ENCODE measurements at places on chromosomes 5 and 9. TPM values are rescaled to one million over a fixed set of nuclear protein-coding genes. Genes with fewer than 3 reads are reported as not detected.

GRCh38 chr5:123976379-123977033, 464.5 kb downstream of the CSNK1G3 start:
- DNase-seq: no peak
- no peaks in the 10 kb centered on the region for H3K4me1 ChIP-seq
- no peaks in the 10 kb centered on the region for H3K36me3 ChIP-seq
- H3K27ac ChIP-seq: no peak overlapping the region

- H3K27me3 ChIP-seq: no peaks in the 10 kb centered on the region
- H3K27ac ChIP-seq: no peak overlapping the region
- no peak overlapping the region for H3K4me3 ChIP-seq
- H3K4me1 ChIP-seq: peaks cover 6% of the 10 kb centered on the region
Observed at GRCh38 chr5:64502196-64502595, 3.6 kb upstream of the RGS7BP start.

DNA sequence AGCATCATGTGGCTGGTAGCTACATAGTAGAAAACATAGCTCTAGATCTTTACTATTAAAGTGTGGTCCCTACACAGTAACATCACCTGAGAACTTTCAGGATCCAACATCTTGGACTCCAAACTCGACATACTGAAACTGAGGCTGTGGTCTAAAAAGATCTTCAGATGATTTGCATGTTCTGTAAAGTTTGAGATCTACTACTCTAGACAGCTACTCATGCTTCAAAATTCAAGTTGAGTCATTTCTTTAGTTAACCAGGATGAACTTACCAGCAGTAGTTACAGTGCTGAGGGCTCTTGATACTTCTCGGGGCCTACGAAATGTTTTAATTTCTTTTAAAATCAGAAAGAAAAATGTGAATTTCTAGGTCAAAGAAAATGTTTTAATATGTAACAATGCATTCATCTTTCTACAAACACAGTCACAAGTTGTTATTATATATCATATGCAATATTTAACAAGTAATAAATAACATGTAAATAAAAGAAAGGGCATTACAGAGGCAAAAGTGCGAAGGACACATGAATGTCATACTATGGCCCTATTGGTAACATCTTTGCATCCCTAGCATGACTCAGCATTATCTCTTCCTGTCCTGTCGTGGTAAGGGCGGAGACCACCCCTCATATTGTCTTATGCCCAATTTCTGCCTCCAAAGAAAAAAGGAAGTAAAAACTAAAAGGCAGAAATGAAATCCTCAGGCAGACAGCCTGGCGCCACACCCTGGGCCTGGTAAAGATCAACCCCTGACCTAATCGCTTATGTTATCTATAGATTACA, 563.9 kb upstream of the TLE4 start:
- DNase-seq: no peak
- H3K27me3 ChIP-seq: no peaks in the 10 kb centered on the region
- no peak overlapping the region for H3K27ac ChIP-seq
- no peaks in the 10 kb centered on the region for H3K4me1 ChIP-seq

GRCh38 chr9:134787601-134788531, 92.7 kb upstream of the FCN2 start:
- peaks cover 8% of the 10 kb centered on the region for H3K4me1 ChIP-seq
- H3K4me3 ChIP-seq: no peak overlapping the region
- no peaks in the 10 kb centered on the region for H3K36me3 ChIP-seq
- no peaks in the 10 kb centered on the region for H3K27me3 ChIP-seq

DNA sequence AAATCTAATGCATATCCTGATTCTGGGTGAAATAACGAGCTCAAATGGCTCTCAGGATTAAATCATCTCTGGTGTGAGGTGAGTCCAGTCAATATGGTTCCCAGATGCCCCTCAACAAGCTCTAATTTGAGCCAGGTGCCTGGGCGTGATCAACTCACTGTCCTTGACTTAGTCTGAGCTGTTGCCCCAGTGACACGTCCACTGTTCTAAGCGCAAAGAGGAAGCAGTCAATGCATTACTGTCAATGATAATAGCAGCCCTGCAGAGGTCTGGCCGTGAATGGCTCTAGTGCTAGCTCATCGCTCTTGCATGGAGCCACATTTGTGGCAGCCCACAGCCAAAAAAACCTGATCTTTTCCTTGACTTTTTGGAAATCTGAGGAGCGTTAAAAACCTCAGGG, 128.6 kb upstream of the EFNA5 start:
- H3K27ac ChIP-seq: no peak overlapping the region
- DNase-seq: no peak
- no peaks in the 10 kb centered on the region for H3K36me3 ChIP-seq
- no peaks in the 10 kb centered on the region for H3K4me1 ChIP-seq
- no peaks in the 10 kb centered on the region for H3K27me3 ChIP-seq

DNA sequence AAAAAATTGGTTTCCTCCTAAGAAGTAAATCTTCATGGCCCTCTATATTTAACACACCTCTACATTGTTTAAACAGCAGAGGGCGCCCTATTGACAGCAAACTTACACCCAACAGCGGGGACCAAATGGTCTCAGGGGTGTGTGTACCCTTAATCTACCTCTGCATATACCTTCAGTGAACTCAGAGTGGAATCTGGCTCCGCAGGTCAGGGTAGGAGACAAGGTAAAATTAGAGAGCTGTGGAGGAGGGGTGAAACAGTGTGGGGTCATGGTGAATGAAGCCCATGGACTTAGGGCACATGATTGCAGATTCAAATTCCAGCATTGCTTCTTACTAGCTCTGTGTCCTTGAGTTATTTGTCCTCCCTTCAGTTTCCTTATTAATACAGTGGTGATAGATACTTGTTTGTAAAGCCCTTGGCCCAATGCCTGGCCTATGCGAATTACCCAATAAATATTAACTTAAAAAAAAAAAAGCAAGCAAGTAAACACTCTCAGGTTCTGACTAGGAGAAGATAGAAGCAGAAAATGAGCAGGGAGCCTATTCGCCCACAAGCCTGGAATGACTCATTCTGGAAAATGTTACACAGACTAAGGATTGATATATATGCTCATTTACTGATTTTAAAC, 122.9 kb downstream of the CAVIN4 start:
- H3K4me3 ChIP-seq: no peak overlapping the region
- no peaks in the 10 kb centered on the region for H3K36me3 ChIP-seq
- H3K27me3 ChIP-seq: no peaks in the 10 kb centered on the region
- no peak for DNase-seq

DNA sequence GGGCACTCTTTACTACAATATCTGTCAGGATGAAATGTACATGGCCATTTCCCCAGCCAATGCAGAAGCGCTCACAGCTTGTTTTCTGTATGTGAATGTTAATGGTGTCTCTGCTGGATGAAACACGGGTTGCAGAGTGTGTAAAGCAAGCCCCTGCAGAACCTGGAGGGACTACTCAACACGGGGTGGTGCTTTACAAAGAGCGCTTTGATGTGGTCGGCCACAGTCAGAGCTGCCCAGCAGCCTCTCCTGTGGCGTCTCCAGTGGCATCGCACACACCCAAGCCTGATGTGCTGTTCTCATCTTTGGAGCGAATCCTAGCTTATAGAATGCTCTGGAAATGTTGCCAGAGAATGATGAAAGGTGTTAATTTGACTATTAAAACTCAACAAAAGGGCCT, 162.7 kb upstream of the NFIL3 start:
- no peaks in the 10 kb centered on the region for H3K36me3 ChIP-seq
- no peaks in the 10 kb centered on the region for H3K27me3 ChIP-seq

- H3K27ac ChIP-seq: peak overlapping the region; percentile 21
- no peaks in the 10 kb centered on the region for H3K4me1 ChIP-seq
- H3K27me3 ChIP-seq: no peaks in the 10 kb centered on the region
- DNase-seq: no peak
- no peaks in the 10 kb centered on the region for H3K36me3 ChIP-seq
- H3K4me3 ChIP-seq: no peak overlapping the region
Observed at GRCh38 chr5:103260951-103261350, 2.4 kb downstream of the MACIR start.

GRCh38 chr9:127970401-127971313, 10.1 kb downstream of the EEIG1 start:
- no peak overlapping the region for H3K4me3 ChIP-seq
- H3K27ac ChIP-seq: no peak overlapping the region
- peaks cover 4% of the 10 kb centered on the region for H3K36me3 ChIP-seq
- DNase-seq: peak; percentile 24

DNA sequence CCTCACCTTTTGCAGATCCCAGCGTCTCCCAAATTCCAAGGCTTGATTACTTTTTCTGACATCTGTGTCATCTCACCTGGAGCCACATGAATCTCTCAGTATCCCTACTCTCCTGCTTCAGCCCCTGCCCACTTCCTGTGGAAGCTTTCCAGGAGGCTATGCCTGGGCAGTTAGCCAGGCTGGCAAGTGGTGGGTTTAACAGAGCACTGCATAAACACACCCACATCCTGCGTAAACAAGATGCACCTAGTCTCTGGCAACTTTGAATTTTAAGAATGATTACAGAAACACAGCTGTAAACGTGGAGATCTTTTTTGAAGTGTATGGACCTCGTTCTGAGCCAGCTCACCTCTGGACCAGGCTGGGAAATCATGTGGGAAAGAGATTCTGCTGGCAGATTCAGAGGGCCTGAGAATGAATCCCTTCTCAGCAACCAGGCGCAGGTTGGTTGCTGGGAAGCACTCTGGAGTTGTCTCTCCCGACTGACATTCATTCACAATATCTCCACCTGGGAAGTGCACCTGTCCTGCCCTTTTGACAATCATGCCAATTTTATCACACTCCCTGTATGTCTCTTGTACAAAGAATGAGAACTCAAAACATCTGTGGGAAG, 55.7 kb upstream of the FANCC start:
- no peaks in the 10 kb centered on the region for H3K27me3 ChIP-seq
- H3K4me3 ChIP-seq: no peak overlapping the region
- no peak for DNase-seq
- no peaks in the 10 kb centered on the region for H3K36me3 ChIP-seq
- no peak overlapping the region for H3K27ac ChIP-seq

DNA sequence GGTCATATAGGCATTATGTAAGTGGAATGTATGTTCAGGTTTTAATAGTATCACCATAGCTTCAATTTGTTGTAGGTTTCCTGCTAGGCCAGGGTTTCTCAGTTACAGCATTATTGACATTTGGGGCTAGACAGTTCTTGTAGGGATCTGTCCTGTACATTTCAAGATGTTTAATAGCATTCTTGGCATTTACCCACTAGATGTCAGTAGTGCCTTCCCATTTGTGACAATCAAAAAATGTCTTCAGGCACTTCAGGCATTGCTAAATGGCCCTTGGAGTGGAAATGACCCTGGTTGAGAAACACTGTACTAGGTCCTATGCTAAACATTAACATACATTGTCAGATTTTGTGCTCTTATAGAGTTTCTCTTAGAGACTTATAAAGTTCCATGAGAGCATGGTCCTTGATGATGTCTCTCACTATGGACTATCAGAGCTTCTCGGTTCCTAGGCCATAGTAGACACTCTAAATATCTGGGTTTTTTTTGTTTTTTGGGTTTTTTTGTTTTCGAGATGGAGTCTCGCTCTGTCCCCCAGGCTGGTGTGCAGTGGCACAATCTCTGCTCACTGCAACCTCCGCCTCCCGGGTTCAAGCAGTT, 1.4 kb downstream of the KIF20A start:
- H3K27me3 ChIP-seq: no peaks in the 10 kb centered on the region
- H3K4me1 ChIP-seq: peaks cover 14% of the 10 kb centered on the region
- no peak for DNase-seq
- no peak overlapping the region for H3K27ac ChIP-seq
- H3K36me3 ChIP-seq: peaks cover 32% of the 10 kb centered on the region

DNA sequence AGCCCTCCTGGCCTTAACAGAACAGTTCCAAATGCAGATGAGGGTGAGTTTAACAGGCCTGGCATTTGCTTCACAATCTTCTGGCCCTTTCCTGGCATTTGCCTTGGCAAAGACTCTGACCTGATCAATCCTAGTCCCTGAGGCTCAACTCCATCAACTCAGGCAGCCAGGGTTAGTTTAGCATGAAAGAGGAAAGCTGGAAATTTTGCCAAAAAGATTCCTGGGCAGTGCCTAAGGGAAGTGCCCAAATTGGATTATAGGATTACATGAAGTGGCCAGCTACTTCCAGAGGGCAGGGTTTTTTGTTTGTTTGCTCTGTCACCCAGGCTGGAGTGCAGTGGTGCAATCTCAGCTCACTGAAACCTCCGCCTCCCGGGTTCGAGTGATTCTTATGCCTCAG, 36.8 kb downstream of the PCDHAC2 start:
- H3K27me3 ChIP-seq: peaks cover 12% of the 10 kb centered on the region
- no peak overlapping the region for H3K27ac ChIP-seq
- DNase-seq: no peak
- H3K4me3 ChIP-seq: no peak overlapping the region
- peaks cover 7% of the 10 kb centered on the region for H3K4me1 ChIP-seq

- H3K27ac ChIP-seq: no peak overlapping the region
- H3K4me1 ChIP-seq: peaks cover 19% of the 10 kb centered on the region
- no peaks in the 10 kb centered on the region for H3K27me3 ChIP-seq
- no peaks in the 10 kb centered on the region for H3K36me3 ChIP-seq
- no peak for DNase-seq
Observed at GRCh38 chr5:158816011-158816696, 283.6 kb downstream of the EBF1 start.

GRCh38 chr5:74621492-74621891, 19.0 kb downstream of the ENC1 start:
- H3K27me3 ChIP-seq: no peaks in the 10 kb centered on the region
- H3K27ac ChIP-seq: no peak overlapping the region
- no peaks in the 10 kb centered on the region for H3K4me1 ChIP-seq
- no peaks in the 10 kb centered on the region for H3K36me3 ChIP-seq

- no peaks in the 10 kb centered on the region for H3K27me3 ChIP-seq
- H3K4me1 ChIP-seq: no peaks in the 10 kb centered on the region
- H3K27ac ChIP-seq: no peak overlapping the region
- DNase-seq: no peak
- no peak overlapping the region for H3K4me3 ChIP-seq
Observed at GRCh38 chr9:80922544-80922943, 766.8 kb downstream of the TLE1 start.

- no peak for DNase-seq
- H3K27me3 ChIP-seq: no peaks in the 10 kb centered on the region
- no peak overlapping the region for H3K27ac ChIP-seq
- no peak overlapping the region for H3K4me3 ChIP-seq
- no peaks in the 10 kb centered on the region for H3K4me1 ChIP-seq
Observed at GRCh38 chr9:8724284-8725018, 924.9 kb upstream of the DMAC1 start.

GRCh38 chr5:41925555-41925951, 472 bp downstream of the FBXO4 start:
- DNase-seq: peak; percentile 31
- H3K27me3 ChIP-seq: no peaks in the 10 kb centered on the region
- H3K4me3 ChIP-seq: peak overlapping the region; percentile 78
- peaks cover 24% of the 10 kb centered on the region for H3K36me3 ChIP-seq

GRCh38 chr5:77637998-77638762, at the start of gene OTP:
OTP (minus strand) TSS chr5:77638713; CDS start chr5:77638549, 164 bp downstream.
- no peaks in the 10 kb centered on the region for H3K4me1 ChIP-seq
- H3K4me3 ChIP-seq: no peak within 1 kb of the TSS
- no peaks in the 10 kb centered on the region for H3K36me3 ChIP-seq
- no peak within 1 kb of the TSS for H3K27ac ChIP-seq
- no peak for DNase-seq
- peaks cover 98% of the 10 kb centered on the region for H3K27me3 ChIP-seq

- no peak for DNase-seq
- H3K4me1 ChIP-seq: no peaks in the 10 kb centered on the region
- H3K36me3 ChIP-seq: no peaks in the 10 kb centered on the region
- peaks cover 20% of the 10 kb centered on the region for H3K27me3 ChIP-seq
- H3K27ac ChIP-seq: no peak overlapping the region
Observed at GRCh38 chr9:101027236-101027635, 1.3 kb upstream of the PLPPR1 start.

Gene GLRA1
- total RNA-seq: not detected

Gene C5orf52
- not detected for total RNA-seq

Gene SHISAL2B
- total RNA-seq: not detected

Gene PAIP2
- 147 TPM for total RNA-seq

Gene DMRT3
- not detected for total RNA-seq

Gene GABRA6
- total RNA-seq: not detected

Gene SNCAIP
- 0.92 TPM for total RNA-seq

Gene PTGS1
- 15.7 TPM for total RNA-seq

Gene KCNIP1
- total RNA-seq: 1.3 TPM

Gene SPINK7
- total RNA-seq: not detected

Gene ARHGEF28
- total RNA-seq: 1.6 TPM
